ENCODE measurements at places on chromosomes 2 and 18.

GRCh38 chr2:217279140-217279539, 419.3 kb upstream of the TNP1 start:
- no peak overlapping the region for H3K4me3 ChIP-seq
- H3K36me3 ChIP-seq, result no peaks in the 10 kb centered on the region
- DNase-seq, result no peak
- H3K27me3 ChIP-seq, result no peaks in the 10 kb centered on the region
- H3K4me1 ChIP-seq, result no peaks in the 10 kb centered on the region

DNA sequence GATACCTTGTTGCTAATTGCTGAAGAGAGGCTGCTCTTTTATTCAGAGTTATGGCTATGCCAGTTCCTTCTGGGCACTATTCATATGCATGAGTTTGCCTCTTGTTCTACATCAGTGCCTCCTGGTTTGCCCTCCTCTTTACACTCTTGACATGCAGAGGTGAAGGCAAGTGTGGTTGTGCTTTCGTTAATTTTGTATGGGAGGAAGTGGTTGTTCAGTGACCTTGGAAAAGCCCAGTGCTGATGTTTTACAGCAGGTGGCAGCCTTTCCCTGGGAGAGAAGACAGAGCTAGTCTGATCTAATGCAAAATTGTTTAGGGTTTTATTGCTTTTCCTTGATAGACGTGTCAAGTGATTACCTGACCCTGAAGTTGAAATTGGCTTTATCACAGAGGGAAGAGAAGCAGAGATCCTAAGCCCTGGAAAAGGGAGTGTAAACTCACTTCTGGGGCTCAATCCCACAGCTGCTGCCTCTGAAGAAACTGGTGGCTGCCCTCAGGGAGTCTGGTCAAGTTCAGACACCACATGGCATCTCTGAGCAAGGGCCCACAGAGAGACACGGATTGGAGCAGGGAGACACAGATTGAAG, 30.5 kb upstream of the VPS54 start:
- H3K27me3 ChIP-seq, result no peaks in the 10 kb centered on the region
- H3K36me3 ChIP-seq, result no peaks in the 10 kb centered on the region
- no peak overlapping the region for H3K27ac ChIP-seq
- DNase-seq, result peak; percentile 73

DNA sequence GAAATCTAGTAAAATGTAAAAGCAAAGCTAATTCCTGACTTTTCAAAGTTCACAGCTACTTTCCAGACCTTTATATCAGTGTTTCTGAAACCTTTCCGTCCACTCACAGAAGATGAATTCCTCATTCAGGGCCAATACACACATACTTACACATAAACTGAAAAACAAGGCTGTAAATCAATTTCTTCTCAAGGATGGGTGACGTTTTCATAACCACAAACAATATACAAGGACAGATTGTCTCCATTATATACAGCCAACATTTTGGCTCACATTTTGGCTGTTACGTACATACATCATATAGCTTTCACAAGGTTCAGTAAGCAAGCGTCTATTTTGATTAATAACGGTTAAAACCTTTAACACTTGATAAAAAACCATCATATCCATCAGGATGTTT, 1.4 kb downstream of the RPRD1A start:
- H3K36me3 ChIP-seq, result no peaks in the 10 kb centered on the region
- no peaks in the 10 kb centered on the region for H3K27me3 ChIP-seq
- H3K4me1 ChIP-seq, result peaks cover 32% of the 10 kb centered on the region

DNA sequence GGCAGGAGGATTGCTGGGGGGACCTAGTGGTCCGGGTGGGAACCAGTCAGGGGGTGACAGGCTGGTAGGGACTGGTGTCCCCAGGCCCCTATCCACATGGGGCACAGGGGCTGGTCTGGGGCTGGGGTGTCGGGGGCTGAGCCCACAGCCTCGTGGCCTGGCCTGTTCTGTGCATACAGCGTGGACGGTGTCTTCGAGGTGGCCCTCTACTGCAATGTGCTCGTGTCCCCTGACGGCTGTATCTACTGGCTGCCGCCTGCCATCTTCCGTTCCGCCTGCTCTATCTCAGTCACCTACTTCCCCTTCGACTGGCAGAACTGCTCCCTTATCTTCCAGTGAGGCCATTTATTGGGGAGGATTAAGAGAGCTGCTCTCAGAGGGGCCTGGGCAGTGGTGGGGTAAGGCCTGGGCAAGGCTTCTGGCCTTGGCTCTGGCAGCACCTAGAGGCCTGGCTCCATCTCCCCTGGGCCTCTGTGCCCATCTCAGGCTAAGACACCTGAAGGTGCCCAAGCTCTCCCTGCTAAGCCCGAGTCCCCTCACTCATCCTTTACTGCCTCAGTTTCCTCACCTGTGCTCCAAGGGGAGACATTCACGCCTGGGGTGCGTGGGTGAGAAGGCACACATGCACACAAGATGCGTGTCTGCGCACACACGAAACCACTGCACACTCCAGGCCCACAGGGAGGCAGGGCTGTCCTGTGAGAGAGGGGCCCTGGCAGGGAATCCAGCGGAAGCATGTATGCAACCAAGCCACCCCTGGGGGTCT, 1.9 kb downstream of the CHRNG start:
- no peaks in the 10 kb centered on the region for H3K4me1 ChIP-seq
- H3K27me3 ChIP-seq, result no peaks in the 10 kb centered on the region
- H3K27ac ChIP-seq, result no peak overlapping the region
- no peaks in the 10 kb centered on the region for H3K36me3 ChIP-seq
- no peak overlapping the region for H3K4me3 ChIP-seq

DNA sequence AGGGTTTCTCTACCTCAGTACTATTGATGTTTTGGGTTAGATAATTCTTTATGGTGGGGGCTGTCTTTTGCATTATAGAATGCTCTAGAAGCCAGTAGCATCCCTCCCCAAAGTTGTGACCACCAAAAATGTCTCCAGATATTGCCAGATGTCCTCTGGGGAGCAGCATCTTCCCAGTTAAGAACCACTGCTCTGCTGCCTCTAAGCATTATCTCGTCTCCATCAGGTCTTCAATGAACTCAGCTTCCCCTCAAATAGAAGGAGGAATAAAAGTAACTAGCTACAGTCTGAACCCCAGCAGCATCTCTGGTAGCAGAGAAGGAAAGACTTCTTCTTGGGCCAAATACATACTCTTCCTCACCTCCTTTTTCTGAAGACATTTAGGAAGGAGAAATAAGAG, 244.1 kb downstream of the AGPS start:
- no peak for DNase-seq
- no peaks in the 10 kb centered on the region for H3K4me1 ChIP-seq
- no peaks in the 10 kb centered on the region for H3K36me3 ChIP-seq
- peaks cover 7% of the 10 kb centered on the region for H3K27me3 ChIP-seq

DNA sequence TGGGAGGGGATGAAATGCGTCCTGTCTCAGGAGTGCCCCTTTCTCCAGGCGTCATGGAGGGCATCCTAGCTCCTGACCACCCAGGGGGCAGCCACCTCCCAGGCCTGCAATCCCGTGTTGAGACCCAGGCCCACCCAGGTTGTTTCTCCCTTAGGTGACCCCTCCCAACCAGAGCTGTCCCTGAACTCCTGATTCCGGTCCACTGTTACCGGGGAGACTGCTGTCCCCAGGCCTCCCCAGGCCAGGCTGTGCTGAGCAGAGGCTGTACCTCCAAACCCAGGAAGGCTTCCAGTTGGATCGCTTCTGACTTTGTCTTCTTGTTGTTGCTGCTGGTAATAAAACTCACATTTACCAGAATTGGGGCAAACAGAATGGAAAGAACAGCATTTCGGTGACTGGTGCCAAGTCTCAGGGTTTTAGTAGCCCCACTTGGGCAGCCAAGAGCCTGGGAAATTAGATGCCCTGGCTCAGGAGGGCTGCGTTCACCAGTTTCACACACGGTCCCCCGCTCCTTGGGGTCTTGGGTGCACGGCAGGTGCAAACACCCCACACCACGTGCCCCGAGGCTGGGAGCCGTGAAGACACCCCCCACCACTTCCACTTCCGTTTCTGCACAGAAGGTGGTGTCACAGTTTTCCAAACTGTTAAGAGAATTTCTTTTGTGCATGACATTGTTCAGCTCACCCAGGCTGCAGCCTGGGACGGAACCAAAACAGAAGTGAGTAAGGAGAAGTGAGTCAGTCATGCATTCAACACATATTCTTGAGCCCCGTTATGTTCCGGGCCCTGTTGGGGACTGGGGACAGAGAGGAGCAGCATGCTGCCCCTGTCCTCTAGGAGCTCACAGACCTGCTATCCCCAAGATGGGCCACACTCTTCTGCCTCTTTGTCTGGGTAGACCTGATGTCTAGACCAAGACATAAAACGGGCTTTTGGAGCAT, 29.4 kb downstream of the ITM2C start:
- H3K4me3 ChIP-seq, result no peak overlapping the region
- DNase-seq, result no peak
- no peak overlapping the region for H3K27ac ChIP-seq

GRCh38 chr18:76396792-76397191, 98.2 kb downstream of the ZNF516 start:
- no peaks in the 10 kb centered on the region for H3K27me3 ChIP-seq
- H3K4me1 ChIP-seq, result peaks cover 6% of the 10 kb centered on the region
- no peak for DNase-seq
- no peak overlapping the region for H3K4me3 ChIP-seq
- no peak overlapping the region for H3K27ac ChIP-seq

DNA sequence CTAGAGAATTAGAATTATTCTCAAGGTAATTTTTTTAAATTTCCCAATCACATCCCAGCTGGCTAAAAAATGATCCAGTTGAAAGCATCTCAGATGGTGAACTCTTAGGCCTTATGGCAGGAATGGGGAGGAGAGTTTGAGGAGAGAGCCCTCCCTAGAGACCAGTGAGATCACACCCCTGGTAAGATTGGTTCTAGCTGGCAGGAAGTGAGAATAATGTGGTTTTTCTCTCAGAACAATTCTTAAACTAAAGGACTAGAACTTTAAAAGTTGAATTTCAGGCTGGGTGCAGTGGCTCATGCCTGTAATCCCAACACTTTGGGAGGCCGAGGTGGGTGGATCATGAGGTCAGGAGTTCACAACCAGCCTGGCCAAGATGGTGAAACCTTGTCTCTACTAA, 120.2 kb downstream of the MYO3B start:
- no peaks in the 10 kb centered on the region for H3K27me3 ChIP-seq
- H3K27ac ChIP-seq, result no peak overlapping the region
- no peak for DNase-seq
- H3K36me3 ChIP-seq, result no peaks in the 10 kb centered on the region
- H3K4me3 ChIP-seq, result no peak overlapping the region

DNA sequence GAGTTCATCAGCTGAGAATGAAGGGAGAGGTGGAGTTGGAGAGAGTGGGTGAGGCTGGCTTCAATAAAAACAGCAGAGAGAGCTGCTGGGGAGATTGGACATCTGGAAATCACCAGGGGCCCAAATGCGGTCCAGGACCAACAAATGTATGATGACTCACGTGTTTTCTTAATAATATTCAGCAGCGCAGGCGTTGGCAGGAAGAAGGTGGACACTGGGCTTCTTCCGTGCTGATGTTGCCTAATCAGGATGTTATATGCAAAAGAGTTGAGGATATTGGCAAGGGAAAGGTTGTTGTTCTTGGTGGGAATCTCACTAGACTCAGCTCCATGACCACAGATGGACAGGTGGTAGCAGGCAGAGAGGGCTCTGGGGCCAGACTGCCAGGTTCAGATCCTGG, 12.8 kb upstream of the PLA2R1 start:
- H3K36me3 ChIP-seq, result no peaks in the 10 kb centered on the region
- no peaks in the 10 kb centered on the region for H3K27me3 ChIP-seq

DNA sequence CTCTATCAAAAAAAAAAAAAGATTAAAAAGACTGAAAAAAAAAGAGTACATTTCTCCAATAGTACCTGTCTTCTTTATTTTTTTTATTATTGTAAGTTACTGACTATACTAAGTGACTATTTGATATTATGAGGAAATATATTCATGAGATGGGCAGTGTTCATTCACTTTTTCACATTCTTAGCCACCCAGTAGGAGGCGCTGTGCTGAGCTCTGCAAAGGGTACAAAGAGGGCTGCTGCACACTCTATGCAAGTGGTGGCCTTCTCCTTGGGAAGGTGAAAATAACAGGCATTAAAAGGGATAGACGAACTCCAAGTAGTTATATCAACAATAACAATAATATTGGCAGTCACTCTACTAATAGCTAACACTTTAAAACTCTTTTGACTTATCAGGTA, 1034.9 kb upstream of the FANCL start:
- no peak overlapping the region for H3K4me3 ChIP-seq
- no peaks in the 10 kb centered on the region for H3K4me1 ChIP-seq
- no peaks in the 10 kb centered on the region for H3K36me3 ChIP-seq
- DNase-seq, result no peak
- no peak overlapping the region for H3K27ac ChIP-seq

- H3K4me3 ChIP-seq, result no peak overlapping the region
- DNase-seq, result no peak
- H3K4me1 ChIP-seq, result peaks cover 12% of the 10 kb centered on the region
- H3K36me3 ChIP-seq, result no peaks in the 10 kb centered on the region
- no peak overlapping the region for H3K27ac ChIP-seq
These were observed 32.0 kb upstream of the CAB39 start for GRCh38 chr2:230680463-230681170.

GRCh38 chr18:74488864-74489263, 7.3 kb upstream of the CNDP2 start:
- H3K27ac ChIP-seq, result no peak overlapping the region
- H3K27me3 ChIP-seq, result no peaks in the 10 kb centered on the region
- H3K4me1 ChIP-seq, result peaks cover 6% of the 10 kb centered on the region

DNA sequence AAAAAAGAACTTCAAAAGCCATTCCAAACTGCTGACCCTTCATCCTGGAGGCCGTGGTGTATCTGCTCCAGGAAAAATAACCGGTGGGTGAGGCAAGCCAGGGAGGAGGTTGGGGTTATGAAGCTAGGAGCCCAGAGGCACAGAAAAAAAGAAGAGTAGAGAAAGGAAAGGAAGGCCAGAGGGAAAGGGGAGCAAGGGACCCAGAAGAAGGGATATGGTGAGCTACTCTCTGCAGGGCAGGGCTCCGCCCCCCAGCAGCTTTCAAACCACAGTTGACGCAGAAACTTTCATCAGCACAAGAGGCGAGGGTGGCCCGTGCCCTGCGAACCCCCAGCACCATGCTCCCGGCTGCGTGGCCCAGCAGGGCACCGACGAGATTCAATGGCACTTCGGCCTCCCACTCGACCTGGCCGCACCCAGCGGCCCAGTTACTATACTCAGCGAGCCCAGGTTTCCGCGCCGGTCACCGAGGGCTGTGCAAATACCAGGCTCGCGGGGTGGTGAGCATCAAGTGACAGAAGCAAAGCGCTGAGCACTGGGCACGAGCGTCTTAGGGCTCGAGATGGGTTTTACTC, 665 bp downstream of the MCM6 start:
- no peaks in the 10 kb centered on the region for H3K27me3 ChIP-seq
- H3K4me3 ChIP-seq, result peak overlapping the region; percentile 84
- peak; percentile 81 for DNase-seq
- H3K36me3 ChIP-seq, result peaks cover 6% of the 10 kb centered on the region
- peaks cover 31% of the 10 kb centered on the region for H3K4me1 ChIP-seq

- H3K4me1 ChIP-seq, result no peaks in the 10 kb centered on the region
- no peak for DNase-seq
- H3K27me3 ChIP-seq, result no peaks in the 10 kb centered on the region
- no peak overlapping the region for H3K27ac ChIP-seq
- no peak overlapping the region for H3K4me3 ChIP-seq
These were observed 1130.3 kb downstream of the DPP10 start for GRCh38 chr2:115572746-115573145.
